CD4-positive, alpha-beta T cell treated with Interleukin-2 at 100 ng/mL for 4 hours (primary cell): ENCODE measurements at places on chromosomes 1 and 21.

DNA sequence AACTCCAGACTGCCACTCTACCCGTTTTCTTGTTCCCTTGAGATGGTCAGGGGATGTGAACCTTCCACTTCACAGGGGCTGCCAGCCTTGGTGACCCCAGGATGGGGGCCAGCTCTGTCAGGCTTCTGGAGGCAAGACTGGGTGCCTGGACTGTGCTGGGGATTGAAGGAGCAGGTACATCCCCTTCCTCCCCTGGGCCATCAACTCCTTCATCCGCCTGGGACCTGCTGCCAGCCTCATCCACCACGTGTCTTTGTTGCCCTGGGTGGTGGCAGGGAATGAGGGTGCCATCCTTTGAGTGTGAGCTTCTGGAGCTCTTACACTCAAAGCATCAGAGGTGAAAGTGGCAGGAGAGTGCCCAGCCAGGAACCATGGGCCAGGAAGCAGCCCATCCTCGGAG lies 139.6 kb downstream of the IGSF21 start:
- no peak for DNase-seq

DNA sequence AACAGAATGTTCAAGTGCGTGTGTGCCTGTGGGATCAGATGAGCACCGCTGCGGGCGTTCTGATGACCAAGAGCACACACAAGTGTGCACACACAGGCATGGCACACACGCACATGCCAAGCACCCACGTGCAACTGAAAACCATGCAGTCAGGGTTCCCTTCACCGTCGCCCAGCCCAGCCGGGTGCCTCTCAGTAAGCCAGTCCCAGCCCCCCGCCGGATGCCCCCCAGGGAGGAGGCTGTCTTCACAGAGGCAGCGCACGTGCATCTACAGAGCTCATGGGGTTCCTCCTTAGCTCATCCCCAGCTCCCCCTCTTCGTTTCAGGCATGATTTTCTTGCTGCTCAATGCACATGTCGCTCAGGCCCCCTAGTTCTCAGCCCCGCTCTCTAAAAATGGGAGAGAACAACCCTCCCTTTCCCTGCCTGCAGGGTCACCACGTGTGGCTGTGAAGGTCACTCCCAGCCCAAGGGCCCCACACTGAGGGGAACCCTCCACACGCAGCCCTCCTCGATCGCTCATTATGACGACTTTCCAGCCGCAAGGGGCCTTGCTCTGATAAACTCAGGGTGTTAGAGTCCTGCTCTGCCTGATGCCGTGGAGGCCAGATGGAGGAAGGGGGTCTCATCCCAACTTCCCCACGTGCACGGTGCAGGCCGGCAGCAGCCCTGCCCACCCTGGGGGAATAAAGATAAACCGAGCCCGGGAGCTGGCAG lies 30.4 kb upstream of the ARHGEF16 start:
- DNase-seq, result no peak

- no peak for DNase-seq
Observed at GRCh38 chr1:200242110-200243041, 167.5 kb downstream of the ZNF281 start.

- DNase-seq, result no peak
Observed at GRCh38 chr1:205301205-205301821, 20.2 kb downstream of the NUAK2 start.
